Activated CD4-positive, alpha-beta T cell treated with anti-CD3 and anti-CD28 coated beads for 48 hours (primary cell): ENCODE measurements at places on chromosomes 13 and 19.
A peak's percentile ranks its signal among the peaks of the same experiment; 100 is the strongest.

DNA sequence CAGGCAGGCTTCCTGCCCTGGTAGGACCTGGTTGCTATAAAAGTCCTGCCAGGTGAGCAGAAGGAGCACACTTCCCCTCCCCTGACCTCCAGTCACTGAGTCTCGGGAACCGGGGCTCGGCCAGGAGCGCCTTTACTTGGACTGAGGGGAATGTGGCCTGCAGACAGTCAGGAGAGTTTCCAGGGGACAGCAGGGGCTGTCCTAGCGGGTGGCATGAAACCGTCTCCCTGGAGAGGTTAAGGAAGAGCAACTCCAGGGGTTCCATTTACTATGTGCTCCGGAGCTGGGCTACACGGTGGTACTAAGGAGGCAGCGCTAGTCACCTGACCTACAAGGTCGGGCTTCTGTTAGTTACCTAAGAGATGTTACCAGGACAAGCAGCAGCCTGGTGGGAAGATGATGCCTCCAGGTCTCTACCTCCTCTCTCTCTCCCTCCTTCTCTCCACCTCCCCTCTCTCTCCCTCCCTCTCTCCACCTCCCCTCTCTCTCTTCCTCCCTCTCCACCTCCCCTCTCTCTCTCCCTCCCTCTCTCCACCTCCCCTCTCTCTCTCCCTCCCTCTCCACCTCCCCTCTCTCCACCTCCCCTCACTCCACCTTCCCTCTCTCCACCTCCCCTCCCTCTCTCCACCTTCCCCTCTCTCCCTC, 4.1 kb upstream of the CNOT3 start:
- no peak for DNase-seq

DNA sequence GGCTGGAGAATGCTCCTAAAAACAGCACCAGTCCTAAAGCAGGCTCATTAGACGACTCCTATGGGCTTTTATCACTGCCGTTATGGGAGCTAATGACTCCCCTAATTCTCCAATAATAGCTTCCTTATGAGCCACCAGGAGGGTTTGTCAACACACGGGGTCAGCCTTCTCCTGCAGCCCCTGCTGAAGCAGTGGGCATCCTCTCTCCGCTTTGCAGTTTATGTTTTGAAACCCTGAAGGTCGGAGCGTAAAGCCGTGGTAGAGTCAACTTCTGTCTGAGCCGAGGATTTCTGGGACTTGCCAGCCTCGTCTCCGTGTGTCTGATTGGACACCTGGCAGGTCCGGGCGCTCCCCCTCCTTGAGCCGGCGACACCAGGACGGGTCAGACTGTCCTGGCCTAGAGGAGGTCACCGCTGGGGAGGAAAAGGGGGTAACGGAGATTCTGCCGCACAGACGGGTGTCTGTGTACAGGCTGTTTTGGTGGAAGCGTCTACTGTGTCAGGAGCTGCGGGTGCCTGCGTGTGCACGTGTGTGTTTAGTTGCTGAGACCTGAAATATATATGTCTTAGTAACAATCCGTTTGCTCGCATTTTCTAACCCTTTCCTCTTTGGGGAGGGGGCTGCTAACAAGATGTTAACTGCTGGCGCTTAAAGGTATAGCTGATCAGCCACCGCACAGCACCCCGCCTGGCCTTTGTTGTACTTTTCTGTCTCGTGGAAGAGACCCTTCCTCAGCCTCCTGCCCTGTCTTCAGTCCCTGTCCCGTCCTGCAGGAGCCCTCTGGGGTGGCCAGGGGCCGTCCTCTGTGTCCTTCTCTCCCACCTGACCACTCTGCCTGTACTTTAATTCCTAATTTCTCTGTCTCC, 1.9 kb downstream of the KDM4B start:
- peak; percentile 10 for DNase-seq

GRCh38 chr13:107331359-107331758, 763.4 kb upstream of the ARGLU1 start:
- DNase-seq, result no peak

- no peak for DNase-seq
Observed at GRCh38 chr13:29384871-29385270, 210.6 kb downstream of the SLC7A1 start.

DNA sequence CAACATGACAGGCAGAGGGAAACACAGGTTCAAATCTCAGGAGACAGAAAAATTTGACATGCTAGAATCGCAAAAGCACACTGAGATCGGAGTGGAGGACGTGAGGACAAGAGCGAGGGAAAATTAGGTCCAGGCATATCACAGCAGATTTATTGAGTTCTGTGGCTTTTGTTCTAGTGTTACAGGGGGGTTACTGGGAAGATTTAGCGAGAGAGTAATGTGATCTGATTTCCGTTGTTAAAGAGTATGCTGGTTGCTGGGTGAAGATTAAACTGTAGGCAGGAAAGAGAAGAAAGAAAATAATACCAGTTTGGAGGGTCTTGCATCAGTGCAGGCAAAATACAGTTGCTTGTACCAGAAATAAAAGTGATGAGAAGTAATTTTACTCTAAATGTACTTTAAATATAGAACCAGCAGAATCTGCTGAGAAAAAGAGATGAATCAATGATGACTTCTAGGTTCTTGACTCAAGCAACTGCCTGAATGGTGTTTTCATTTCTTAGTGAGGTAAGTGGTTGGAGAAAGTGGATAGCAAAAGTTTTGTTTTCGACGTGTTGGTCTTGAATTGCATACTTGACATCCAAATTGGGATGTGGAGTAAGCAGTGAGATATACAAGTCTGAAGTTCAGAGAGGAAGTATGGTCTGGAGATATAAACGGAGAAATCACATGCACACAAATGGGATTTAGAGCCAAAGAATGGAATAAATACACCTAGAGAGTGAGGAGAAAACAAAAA, 35.7 kb downstream of the UFM1 start:
- DNase-seq, result no peak

DNA sequence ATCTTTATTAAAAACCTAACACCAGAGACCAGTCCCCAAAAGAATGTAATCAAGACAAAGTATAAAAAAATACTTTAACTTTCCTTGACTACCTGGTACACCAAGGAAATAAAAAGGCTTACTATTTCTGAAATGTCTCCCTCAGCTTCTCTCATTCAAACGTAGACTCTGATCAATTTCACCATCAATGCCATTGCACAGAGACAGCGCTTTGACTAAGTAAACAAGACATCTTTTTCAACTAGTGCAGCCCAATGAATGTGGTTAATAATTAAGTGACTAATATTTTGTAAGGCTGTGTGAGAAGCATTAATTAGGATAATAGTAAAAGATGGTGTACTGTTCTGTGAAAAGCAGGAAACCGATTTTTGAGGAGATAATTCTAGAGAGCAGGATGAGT, 7.3 kb upstream of the RAP2A start:
- no peak for DNase-seq

DNA sequence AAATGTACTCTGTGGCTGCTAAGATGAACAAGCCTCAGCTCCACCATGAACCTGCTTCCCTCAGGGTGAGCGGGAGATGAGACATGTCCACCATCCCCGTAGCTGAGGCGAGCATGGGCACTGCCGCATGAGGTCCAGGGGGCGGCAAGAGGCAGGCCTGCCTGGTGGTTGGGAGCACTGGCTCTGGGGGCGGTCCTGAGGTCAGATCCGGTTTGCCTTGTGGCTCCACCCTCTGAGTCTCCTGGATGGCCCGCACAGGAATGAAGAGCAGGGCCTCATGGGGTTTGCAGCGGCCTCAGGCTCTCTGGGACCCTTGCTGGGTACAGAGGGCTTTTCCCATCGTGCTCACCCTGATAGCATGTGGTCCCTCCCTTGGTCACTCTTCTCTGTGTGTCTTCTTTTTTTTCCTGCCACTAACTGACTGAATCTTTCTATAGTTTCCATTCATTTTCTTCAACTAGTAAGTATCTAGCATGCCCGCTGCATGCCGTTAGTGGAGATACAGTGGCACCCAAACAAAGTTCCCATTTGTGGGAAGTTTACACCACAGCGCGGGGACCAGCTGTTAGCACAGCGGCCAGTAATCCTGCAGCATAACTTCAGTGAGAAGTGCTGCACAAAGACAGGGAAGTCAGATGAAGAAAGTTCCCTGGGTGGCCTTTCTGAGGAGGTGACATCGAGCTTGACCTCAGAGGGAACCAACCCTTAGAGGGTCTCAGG, 37.3 kb downstream of the CAPN12 start:
- no peak for DNase-seq

DNA sequence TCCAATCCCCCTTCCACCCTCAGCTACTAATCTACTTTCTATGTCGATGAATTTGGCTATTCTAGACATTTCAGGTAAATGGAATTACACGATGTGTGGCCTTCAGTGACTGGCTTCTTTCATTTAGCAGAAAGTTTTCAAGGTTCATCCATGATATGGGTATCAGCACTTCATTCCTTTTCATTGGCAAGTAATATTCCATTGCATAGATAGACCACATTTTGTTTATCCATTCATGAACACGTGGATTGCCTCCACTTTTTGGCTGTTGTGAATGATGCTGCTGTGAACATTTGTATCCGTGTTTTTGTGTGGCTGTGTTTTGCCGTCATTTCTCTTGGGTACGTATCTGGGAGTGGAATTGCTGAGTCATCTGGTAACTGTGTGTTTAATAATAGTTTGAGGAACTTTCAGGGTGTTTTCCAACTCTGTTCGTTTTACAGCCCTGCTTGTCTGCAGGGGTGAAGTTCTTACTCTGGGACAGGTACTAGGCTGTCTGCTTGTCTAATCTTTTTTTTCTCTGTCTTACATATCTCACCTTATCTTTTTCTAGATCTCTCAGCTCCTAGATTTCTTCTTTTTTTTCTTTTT, 32.5 kb downstream of the MARK4 start:
- no peak for DNase-seq

- DNase-seq, result no peak
Observed at GRCh38 chr13:100433475-100433874, 155.1 kb downstream of the GGACT start.

- no peak for DNase-seq
Observed at GRCh38 chr13:34816245-34816884, 125.7 kb upstream of the NBEA start.

DNA sequence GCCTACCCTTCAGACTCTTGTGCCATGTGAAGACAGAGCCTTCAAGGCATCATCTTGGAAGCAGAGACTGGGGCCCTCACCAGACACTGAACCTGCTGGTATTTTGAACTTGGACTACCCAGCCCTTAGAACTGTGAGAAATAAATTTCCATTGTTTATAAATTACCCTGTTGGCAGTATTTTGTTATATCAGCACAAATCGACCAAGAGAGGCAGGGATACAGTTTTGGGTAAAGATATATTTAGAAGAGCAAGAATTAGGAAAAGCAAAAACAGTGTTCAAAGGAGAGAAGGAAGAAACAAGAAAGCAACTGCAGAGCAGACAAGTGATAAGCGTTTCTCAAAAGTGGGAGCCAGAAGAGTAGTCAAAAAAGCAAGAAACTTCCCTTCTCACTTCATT, 600.8 kb downstream of the DCT start:
- no peak for DNase-seq

GRCh38 chr13:27973291-27973690, 4.2 kb upstream of the CDX2 start:
- no peak for DNase-seq

- DNase-seq, result no peak
Observed at GRCh38 chr13:59891053-59891452, 272.7 kb downstream of the DIAPH3 start.

DNA sequence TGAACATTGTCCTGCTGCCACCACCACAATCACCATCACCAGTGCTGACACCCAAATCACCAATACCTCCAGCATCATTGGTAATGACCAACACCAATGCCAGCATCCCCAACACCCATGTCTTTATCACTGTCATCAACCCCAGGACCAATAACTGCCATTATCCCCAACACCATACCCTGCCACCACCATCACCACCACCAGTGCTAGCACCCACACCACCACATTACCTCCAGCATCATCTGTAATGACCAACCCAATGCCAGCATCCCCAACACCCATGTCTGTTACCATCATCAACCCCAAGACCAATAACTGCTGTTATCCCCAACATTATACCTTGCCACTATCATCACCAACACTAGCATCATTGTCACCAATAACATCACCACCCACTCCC, 2.6 kb downstream of the LGI4 start:
- DNase-seq, result no peak

DNA sequence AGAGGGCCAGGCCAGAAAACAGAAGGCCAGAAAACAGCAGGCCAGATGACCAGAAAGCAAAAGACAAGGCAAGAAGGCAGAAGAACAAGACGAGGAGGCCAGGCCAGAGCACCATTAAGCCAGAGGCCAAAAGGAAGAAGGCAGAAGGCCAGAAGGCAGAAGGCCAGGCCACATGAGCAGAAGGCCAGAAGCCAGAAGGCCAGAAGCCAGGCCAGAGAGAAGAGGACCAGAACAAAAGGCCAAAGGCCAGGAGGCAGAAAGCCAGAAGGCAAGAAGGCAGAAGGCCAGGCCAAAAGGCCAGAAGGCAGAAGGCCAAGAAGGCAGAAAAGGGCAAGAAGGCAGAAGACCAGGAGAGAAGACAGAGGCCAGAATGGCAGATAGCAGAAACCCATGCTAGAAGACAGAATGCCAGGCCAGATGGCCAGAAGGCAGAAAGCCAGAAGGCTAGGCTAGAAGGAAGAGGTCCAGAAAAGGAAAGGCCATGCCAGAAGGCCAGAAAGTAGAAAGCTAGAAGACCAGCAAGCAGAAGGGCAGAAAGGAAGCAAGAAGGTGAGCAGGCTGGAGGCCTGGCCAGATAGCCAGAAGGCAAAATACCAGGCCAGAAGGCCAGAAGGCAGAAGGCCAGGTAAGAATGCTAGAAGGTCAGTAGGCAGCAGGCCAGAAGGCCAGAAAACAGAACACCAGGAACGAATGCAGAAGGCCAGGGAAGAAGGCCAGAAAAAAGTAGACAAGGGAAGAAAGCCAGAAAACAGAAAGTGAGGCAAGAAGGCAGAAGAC, 187.6 kb downstream of the TUBA3C start:
- DNase-seq, result no peak

GRCh38 chr13:29125934-29126424, 305.8 kb downstream of the MTUS2 start:
- no peak for DNase-seq

GRCh38 chr19:57171551-57172081, 4.3 kb upstream of the DUXA start:
- DNase-seq, result peak; percentile 36

GRCh38 chr19:41376998-41377365, 649 bp downstream of the TMEM91 start:
- peak; percentile 36 for DNase-seq

- DNase-seq, result no peak
Observed at GRCh38 chr19:58511353-58512208, at the start of gene SLC27A5. TSS of gene SLC27A5 (minus strand) at chr19:58511992. CDS start at chr19:58511955, 37 bp downstream.

DNA sequence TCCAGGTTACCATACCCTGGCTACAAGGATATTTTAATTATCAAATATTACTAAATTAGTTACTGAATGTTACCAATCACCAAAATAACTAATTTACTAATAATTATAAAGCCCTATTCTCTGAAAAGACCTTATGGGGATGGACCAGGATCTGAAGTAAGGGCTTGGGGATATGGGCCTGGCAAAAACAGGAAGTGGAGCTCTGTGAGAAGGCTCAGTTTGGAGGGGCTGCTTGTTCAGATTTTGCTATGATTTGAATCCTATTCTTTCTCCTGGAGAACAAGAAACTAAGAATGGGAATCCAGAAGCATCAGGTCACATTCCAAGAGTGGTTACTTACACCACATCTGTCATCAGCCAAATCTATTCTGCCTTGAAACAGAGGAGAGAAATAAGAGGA, 148.1 kb downstream of the DNAJC15 start:
- DNase-seq, result no peak
